ENCODE measurements at places on chromosomes 4 and X.

DNA sequence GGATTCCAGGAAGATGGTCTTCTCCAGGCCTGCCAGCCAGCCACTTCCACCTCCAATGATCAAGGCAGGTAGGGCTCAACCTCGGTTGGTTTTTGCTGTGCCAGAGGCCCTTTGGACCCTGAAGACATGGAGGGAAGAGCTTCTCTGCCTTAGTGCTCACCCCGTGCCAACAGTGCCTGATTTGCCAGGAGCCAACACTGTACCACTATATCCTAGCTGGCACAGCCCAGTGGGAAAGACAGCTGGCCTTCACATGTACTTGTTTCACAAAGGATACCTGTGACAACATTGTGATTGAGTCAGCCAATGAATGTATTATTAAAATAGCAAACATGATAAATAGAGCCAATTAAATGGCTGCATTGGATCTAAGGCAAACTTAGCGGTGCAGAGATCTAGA is 51.9 kb upstream of the PRPS1 start:
- no peak for DNase-seq

DNA sequence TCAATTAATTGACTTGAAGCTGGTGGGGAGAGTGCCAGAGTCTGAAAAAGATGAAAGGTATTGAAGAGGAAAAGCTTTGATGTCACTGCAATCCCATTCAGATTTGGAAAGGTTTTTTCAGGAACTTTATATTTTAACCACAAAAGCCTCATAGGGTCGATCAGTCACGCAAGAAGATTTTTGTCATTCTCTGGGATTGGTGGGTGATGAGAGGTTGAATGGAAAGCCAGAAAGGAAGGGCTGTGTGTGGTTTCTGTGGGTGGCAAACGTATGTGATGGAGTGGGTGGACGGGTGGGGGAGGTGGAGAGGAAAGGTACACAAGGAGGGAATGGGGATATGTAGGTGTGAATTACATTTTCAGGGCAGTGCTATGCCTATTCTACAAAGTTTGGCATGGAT is 173.8 kb upstream of the SCML1 start:
- DNase-seq = no peak

DNA sequence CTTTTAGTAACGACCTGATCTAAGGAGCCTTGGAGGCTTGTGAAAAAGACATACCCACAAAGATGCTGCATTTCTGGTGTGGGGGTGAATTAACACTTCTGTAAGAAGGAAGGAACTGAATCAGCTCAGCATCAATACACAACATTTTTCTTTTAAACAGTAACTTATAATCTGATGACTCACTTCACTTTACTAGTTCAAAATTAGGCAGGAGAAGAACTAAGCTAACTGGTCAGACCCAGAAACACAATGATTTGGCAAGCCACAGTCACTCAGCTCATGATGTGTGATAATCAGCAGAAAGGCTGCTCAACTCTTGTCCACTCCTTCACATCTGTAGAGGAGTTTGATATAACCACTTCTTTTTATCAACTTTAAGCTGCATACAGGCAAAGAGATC is 4.6 kb downstream of the MMAA start:
- DNase-seq = peak; percentile 57

DNA sequence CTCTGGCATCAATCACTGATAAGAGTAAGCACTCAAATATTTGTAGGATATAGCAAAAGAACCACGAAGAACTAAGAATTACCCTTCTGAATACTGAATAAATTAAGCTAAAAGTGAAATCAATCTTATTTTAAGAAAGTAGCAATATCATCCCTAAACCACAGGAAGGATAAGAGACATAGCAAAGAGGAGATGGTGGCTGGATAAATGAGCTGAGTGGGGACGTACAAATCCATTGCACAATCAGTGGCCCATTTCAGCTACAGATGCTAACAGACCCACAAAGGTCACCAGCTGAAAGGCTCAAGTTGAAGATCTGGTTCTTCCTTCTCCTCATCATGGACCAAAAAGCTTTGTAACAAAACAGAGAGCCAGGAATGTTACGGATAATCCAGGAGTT is 77.1 kb downstream of the SLC9A7 start:
- no peak for DNase-seq

DNA sequence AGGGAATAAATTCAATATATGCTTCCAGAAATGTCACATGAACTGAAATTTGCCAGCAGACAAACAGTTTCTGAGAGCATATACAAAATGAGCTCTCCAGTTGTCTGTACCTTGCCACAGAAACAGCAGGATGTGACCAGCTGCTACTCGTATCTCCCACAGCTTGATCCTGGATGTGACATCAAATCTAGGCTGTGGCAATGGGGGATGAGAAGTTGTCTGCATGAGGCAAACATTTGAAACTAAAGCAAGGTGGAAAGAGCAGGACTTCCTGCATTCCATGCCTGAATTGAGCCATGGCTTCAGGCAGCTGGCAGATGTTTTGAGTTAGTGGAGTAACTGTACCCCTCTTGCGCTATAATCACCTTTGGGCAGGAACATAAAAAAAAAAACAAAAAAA is 1724.0 kb downstream of the RPA4 start:
- DNase-seq = no peak

DNA sequence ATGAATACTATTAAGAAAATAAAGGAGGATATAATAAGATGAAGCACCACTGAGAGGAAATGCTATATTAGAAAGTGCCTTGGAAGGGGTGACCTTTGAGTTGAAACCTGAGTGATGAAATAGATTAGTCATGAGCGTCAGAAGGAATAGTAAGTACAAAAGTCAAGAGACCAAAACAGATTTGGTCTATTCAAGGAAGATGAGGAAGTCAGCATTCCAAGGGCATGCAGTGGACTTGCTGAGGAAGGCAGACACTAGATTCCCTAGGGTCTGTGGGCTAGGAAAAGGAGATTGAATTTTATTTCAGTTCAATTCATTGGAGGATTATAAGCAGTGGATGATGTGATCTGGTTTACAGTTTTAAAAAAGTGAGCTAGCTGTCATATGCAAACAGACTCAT is 73.0 kb upstream of the WDFY3 start:
- DNase-seq = peak; percentile 49

DNA sequence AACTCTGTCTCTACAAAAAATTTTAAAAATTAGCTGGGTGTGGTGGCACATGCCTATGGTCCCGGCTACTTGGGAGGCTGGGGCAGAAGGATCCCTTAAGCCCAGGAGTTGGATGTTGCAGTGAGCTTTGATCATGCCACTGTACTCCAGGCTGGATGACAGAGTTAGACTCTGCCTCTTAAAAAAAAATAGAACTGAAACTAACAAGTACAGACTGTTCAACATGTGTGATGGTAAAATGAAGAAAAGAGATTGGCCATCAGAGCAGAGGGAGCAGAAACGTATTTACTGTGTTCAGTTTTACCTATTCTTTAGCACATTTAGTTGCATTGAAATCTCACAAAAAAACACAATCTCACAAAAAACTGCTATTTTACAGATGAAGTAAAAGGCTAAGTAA is 77.9 kb upstream of the NAP1L5 start:
- no peak for DNase-seq
